ENCODE measurements at places on chromosomes 11 and 22.

DNA sequence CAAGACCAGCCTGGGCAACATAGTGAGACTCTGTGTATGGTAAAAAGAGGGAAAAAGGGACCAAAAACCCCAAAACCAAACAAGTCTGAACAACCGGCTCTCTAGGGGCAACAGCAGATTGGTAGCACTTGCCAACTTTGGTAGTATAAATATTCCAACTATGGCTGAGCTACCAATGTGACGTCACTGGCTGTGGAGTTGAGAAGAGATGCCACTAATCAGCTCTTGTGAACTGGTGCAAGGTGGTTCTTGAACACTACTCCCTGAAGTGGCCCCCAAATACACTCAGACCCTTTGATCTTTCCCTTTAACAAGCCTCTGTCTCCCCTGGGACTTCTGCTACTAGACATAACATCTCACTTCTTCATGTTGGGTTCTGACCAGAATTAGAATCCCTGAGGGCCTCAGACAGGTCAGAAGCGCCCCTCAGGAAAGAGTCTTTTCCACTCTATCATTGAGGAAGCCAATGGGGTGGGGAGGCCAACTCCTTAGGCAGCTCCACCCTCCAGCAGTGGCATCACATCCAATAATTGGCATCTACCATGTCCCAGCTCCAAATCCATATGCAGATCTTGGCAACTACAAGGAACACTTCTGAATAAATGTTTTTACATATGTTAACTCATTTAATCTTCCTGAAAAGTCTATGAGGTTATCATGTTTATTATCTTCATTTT is 49.2 kb downstream of the RPL27A start:
- no peak for DNase-seq

DNA sequence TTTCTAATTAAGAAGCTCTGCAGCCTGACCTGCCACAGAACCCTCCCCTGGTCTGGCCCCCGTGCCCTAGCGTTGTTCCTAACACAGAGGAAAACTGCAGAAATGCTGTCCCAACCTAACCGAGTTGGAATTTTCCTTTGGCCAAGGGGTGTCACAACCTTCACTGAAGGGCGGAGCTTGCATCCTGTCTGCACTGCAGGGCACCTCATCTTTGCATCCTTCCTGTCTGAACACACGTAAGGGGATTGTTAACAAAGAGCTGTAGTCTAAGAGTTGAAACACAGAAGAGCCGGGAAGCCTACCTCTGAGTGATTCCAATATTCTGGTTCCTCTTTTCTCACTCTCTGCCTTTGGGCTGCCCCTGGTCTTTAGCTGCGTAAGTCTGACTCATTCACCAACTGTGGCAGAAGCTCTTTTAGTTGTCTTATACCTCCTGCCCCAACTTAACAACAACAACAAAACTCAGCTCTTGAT is 1.6 kb downstream of the DIXDC1 start:
- DNase-seq = peak; percentile 93

GRCh38 chr22:41828516-41828915 is 4.4 kb upstream of the SREBF2 start:
- DNase-seq = no peak

DNA sequence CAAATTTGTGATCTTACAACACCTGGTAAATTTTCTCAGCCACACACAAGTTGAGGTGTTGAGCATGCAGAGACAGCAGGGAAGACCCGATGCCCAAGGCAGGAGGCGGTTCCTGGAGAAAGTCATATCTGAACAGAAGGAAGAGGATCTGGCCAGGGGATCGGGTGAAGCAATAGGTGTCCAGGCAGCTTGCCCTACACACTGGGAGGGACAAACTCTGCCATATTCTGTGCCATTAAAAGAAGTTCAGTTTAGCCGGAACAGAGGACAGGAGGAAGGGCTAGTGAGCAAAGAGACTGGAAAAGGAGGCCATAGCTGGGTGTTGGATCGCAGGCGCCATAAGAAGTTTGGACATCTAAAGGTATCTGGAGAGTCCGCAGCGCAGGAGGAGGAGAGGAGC is 76.5 kb downstream of the TMPRSS5 start:
- DNase-seq = no peak

- no peak for DNase-seq
These were observed 1.3 kb downstream of the CDHR5 start for GRCh38 chr11:623349-623869.

DNA sequence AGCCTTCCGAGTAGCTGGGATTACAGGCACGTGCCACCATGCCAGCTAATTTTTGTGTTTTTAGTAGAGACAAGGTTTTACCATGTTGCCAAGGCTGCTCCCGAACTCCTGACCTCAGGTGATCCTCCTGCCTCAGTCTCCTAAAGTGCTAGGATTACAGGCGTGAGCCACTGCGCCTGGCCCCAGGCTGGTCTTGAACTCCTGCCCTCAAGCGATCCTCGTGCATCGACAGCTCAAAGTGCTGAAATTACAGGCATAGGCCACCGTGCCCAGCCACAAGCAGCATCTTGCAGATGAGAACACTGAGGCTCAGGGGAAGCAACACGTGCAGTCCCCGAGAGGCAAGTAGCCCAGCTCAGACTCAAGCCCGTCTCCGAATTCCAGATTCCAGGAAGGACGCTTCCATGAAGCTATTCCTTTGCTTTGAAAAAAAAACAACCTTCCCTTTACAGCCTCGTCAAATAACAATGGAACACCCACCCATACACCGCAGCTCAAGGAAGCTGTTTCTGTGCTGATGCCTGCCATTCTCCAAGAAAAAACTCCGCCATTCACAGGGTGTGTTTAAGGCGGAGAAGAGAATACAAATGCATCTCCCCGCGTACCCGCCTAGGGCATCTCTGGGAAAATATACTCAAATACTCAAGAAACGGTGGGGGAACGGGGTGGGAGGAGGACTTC is 34.5 kb upstream of the PDGFB start:
- no peak for DNase-seq

GRCh38 chr11:65879617-65880016 is at the start of gene CTSW:
Gene CTSW (plus strand): TSS chr11:65879837. CDS start chr11:65879855, 18 bp downstream.
- peak; percentile 21 for DNase-seq

DNA sequence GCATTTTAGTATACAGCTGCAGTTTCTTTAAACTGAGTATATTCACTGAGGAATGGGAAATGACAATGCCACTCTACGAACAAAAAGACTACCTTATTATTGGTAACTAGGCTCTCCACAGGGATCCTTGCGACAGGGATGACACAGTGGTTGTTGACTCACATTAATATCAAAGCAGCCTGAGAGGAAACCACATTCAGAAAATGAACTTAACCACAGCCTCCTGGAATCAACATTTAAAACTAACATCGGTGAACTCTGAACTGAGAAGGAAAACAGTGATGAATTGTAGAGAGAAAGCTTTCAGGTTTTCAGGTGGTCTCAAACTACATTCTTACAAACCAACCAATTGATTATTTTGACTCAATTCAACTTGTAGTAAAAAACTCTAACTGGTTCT is 90.3 kb upstream of the MTMR2 start:
- DNase-seq = peak; percentile 46

- DNase-seq = no peak
These were observed 29.4 kb upstream of the PDGFB start for GRCh38 chr22:39273950-39274887.

GRCh38 chr11:118009864-118010737 is 23.9 kb downstream of the IL10RA start:
- no peak for DNase-seq

GRCh38 chr22:36199001-36199551 is 2.5 kb downstream of the APOL4 start:
- DNase-seq = no peak

- DNase-seq = peak; percentile 86
These were observed 34.3 kb downstream of the ETS1 start for GRCh38 chr11:128552783-128553661.

DNA sequence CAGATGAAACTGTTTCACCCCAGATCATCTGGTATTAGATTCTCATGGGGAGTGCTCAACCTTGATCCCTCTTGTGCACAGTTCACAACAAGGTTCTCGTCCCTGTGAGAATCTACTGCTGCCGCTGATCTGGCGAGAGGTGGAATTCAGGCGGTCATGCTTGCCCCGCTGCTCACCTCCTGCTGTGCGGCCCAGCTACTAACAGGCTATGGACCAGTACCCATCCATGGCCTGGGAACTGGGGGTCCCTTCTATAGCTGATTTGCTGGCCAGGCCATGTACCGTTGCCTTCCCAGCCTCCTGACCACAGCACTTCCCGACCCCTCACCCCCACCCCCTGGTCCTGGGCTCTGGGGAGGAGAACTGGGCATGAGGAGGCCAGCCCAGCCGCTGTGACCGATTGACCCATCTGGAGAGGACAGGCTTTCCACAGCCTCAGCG is 2.6 kb downstream of the PHLDA2 start:
- no peak for DNase-seq

DNA sequence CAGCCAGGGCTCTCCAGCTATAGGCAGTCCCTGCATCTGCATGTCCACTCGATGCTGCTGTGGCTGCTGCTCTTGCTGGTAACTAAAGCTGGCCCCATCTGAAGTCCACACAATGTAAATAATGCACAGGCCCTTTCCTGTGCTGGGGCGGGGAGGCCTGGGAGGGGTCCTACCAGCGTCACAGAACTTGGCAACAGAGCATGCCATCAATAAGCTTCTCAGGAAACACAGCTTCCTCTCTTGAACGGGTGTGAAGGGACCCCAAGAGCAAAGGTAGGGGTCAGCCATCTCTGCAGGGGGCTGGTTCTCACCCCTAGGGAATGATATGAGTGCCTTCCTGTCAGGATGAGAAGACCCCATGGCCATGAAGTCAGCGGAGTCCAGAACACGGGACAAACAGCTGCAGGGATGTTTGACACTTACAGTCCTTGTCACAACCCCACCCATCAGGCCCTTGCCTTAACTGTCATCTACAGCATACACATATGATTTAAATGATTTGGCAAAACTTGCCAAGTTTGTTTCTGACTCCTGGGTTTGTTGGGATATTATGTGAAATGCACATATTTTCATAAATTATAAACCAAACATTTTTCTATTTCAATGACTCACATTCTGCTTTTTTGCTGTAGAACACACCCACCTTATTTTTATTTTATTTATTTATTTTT is 39.1 kb upstream of the LYVE1 start:
- no peak for DNase-seq

DNA sequence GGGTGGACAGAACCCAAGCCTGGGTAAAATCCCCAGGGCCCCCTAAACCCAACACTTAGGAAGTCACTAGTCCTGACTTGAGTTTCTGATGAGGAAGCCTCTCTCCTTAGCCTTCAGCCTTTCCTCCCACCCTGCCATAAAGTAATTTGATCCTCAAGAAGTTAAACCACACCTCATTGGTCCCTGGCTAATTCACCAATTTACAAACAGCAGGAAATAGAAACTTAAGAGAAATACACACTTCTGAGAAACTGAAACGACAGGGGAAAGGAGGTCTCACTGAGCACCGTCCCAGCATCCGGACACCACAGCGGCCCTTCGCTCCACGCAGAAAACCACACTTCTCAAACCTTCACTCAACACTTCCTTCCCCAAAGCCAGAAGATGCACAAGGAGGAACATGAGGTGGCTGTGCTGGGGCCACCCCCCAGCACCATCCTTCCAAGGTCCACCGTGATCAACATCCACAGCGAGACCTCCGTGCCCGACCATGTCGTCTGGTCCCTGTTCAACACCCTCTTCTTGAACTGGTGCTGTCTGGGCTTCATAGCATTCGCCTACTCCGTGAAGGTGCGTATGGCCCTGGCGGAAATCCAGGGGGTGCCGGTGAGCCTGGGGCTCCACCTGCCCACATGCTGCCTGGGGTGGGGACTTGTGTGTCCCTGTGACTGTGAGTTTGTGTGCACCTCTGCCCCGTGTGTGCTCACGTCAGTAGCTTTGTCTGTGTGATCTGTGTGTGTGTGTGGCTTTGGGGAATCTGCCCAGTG is at the start of gene IFITM1:
TSS of gene IFITM1 (plus strand) at position 254 of the 767 bp plus-strand sequence. CDS start at position 385, 131 bp downstream.
- peak; percentile 89 for DNase-seq

GRCh38 chr11:17748044-17748443 is 13.5 kb downstream of the KCNC1 start:
- DNase-seq = no peak

Measured in MV-4-11 (cell line).